ENCODE measurements at places on chromosomes 16 and 17.

GRCh38 chr16:89144681-89145080, 26.9 kb upstream of the CDH15 start:
- no peak for DNase-seq

DNA sequence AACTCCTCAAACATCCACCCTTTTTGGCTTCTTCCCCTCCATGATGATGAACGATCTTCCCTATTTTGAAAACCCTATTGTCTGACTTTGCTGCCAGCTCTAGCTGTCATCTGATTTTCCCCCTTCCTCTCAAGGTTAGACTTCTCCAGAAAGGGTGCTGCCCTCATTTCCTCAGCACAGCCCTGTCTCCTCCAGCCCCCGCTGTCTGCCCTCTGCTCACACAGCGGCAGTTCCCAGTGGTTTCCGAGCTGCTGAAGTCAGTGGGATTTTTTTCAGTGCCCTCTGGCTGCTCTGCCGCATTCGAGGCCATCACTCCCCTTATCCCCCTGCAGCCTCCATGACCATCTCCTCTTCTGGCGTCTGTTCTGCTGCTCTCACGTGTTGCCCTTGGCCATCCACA, 26.6 kb upstream of the C17orf107 start:
- DNase-seq = no peak

GRCh38 chr16:19704321-19705145, 13.5 kb downstream of the KNOP1 start:
- DNase-seq = no peak

DNA sequence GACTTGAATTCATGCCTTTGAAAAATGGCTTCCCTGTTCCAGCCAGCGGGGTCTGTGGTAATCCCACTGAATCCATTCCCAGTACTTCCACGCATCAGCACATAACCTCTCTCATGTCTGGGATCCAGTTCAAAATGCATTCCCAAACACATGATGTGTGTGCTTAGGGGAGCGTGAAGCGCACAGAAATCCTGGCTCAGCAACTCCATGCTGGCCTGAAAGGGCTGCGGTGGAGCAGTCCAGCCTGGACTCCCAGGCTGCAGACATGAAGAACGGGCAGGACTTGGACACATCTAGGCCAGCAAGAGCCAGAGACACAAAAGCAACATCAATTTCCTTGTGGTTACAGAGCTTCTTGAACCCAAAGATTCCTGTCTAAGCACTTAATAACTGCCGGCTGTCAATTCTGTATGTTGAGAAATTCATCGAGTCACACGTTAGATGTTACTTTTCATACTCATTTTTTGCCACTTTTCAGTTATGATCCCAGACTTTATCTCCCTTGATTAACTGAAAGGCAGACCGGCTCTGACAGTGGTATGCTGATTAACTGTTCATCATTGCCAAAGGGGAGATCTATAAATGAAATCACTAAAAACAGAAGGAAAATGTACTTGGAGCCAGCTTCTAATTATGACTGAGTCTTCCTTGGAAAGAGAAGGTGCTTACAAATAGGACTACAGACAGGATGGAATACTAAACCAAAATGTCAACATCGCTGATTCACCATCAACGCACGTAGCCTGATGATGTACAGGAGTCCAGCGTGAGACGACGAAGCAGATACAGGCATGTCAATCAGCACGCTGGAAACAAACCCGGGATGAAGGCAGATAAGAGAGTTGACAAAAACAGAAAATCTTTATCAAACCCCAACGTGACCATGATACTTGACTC, 23.0 kb downstream of the NSMCE1 start:
- DNase-seq = no peak

DNA sequence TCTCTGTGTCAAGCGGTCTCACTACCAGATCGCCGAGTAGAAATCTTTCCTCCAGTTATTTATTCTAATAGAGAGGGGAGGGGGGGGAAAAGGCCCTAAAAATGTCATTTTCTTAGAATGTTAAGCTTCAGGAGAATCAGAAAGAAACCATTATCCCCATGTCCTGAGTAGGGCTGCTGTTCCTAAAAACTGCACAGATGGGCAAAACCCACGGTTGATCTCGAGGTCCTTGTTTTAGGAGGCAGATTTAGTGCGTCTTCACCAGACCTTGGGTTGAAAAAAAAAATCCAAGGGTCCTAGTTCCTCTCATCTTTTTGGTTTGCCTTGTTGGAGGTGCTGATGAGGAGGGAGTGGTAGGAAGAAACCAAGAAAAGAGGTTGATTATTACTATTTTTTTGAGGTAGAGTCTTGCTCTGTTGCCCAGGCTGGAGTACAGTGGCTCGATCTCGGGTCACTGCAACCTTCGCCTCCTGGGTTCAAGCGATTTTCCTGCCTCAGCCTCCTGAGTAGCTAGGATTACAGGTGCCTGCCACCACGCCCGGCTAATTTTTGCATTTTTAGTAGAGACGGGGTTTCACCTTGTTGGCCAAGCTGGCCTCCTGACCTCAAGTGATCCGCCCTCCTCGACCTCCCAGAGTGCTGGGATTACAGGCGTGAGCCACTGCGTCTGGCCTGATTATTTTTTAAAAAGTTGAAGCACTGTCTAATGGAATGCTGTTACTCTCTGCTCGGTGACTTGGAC, 1.4 kb downstream of the CBFB start:
- DNase-seq = no peak

DNA sequence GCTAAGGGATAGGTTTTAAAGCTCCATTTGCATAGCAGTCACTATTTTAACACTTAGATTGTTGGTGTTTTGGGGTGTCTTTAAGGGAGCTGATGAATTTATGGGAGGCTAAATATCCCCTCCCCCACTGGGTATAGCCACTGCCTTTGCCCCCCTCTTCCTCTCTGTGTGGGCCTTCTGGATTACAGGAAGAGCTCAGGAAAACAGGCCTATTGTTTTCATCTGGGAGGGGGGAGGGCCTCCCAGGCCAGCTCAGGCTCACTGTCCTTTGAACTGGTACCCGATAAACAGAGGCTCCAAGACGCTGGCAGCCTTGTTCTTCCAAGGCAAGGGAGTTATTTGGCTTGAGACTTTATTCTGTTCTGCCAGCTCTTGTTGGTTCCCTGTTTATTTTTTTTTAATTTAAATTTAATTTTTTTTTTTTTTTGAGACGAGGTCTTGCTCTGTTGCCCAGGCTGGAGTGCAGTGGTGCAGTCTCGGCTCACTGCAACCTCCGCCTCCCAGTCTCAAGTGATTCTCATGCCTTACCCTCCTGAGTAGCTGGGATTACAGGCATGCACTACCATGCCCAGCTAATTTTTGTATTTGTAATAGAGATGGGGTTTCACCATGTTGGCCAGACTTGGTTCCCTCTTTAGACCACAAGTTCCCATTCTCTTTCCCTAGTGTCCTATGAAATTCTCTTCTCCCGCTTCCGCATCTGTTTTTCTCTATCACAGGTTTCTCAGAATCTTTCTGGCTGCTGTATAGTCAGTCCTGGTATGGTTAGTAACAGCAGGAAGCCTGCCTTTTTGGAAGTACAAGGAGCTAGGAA, 25.1 kb downstream of the MINK1 start:
- no peak for DNase-seq

DNA sequence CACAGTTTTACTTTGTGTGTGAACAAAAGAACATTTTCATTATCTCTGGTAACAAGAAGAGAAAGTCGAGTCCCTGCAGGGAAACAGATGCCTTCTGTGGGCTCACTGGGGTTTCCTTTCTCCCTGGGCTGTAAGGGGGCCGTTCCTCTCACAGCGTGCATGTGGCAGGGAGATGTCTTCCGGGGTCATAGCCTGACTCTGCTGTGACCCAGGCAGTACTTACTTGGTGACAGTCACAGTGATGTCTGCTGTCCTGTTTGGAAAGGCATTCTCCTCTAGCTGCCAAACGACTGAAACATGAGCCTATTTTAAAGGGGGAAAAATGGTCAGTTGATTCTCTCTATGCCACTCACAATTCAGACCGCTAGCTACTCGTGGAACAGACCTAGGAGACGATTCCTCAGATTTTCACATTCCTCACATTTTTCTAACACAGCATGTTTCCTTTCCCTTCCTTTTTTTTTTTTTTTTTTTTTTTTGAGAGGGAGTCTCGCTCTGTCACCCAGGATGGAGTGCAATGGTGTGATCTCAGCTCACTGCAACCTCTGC, 7.3 kb downstream of the HASPIN start:
- DNase-seq = no peak
